Natural killer cell treated with Interleukin-12 subunit alpha and Interleukin-12 subunit beta and Interleukin-15 and Interleukin-18, amount 100 ng/mL, for 72 hours (primary cell): ENCODE measurements at places on chromosomes 16 and 17. TPM values are rescaled to one million over a fixed set of nuclear protein-coding genes. Genes with fewer than 3 reads are reported as not detected.

Gene HSD17B1
- total RNA-seq, result 1.6 TPM

Gene RHBDF2
- total RNA-seq, result 156 TPM

Gene KCNAB3
- total RNA-seq, result 8.9 TPM

Gene CARD14
- not detected for total RNA-seq

Gene TENT4B
- 13.1 TPM for total RNA-seq

Gene MMP25
- 66.6 TPM for total RNA-seq

- DNase-seq, result no peak
Observed at GRCh38 chr16:65154321-65154720, 32.5 kb upstream of the CDH11 start.

- no peak for DNase-seq
Observed at GRCh38 chr17:77738751-77739531, 219.6 kb upstream of the TNRC6C start.

GRCh38 chr17:37294888-37295287 lies 80.9 kb upstream of the C17orf78 start:
- no peak for DNase-seq

- DNase-seq, result no peak
Observed at GRCh38 chr17:11340803-11341202, 99.8 kb downstream of the SHISA6 start.

DNA sequence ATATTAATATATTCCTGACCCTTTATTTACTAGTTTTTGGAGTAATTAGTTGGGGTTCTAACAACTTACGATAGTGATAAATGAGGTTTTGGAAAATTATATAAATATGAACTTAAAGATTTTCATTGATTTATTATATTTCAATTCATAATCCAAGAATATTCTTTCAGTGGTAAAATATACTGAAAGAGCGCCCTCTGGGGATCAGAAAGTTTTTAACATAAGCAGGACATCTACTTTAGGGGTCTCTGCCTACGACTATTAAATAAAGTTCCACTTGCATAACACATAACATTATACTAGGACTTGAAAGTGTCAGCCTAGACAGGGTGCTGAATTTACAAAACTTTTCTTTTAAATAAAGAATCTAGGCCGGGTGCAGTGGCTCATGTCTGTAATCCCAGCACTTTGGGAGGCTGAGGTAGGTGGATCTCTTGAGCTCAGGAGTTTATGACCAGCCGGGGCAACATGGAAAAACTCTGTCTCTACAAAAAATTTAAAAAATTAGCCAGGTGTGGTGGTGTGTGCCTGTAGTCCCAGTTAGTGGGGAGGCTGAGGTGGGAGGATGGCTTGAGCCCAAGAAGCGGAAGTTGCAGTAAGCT lies 15.6 kb downstream of the RFWD3 start:
- no peak for DNase-seq

DNA sequence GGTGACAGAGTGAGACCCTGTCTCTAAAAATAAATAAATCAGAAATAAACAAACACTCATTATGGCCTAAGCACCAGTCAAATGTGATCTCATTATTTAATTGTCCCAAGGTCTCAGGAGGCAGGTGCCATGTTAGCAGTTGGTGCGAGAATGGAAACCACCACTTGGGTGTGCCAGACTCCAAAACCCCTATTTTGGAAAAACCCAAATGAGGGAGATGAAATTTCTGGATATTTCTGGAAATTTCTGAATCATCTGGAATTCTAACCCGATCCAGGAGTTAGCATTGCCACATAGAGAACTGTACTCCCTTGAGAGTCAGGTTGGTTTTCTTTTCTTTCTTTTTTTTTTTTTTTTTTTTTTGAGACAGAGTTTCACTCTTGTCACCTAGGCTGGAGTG lies 264.0 kb downstream of the XYLT1 start:
- DNase-seq, result no peak

DNA sequence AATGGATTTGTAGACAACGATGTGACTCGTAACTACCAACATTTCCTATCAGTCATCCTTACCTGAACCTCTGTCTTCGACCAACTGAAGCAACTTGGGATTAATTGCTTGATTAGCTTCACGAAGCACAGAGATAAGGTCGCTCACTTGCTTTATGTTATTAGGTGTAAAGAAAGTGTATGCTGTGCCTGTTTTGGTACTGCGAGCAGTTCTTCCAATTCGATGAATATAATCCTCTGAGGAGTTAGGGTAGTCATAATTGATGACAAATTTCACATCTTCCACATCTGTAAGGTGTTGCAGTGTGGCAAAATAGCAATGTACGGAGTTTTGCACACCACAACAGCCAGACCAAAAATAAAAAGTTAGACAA lies 3.6 kb upstream of the POLG2 start:
- DNase-seq, result no peak

DNA sequence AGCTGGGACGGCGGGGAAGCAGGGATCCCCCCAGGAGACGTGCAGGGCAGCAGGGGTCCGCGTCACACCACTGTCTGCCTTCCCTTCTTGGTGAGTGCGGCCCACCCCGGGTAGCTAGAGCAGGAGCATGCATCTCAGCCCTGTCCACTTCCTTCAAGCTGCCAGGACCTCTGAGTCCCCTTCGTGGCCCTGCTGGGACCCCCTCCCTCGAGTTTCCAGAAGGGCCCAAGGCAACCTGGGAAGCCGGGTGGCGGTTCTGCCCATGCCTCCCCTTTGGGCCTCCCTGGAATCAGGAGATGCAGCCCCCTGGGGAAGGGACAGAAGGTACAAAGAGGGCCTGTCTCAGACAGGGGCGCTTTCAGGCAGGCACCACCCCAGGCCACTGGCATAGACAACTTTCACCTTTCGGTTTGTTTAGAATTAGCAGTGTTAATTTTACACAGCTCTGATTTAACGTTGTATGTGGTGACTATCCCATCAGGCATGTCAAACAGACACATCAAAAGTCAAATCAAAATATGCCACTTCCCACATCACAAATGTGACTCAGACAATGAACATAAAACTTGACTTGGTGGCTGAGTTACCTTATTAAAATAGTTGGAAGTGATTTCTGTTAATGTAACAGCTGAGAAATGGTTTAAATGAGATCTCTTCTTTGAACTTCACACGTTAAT lies 94.5 kb upstream of the METRNL start:
- no peak for DNase-seq

DNA sequence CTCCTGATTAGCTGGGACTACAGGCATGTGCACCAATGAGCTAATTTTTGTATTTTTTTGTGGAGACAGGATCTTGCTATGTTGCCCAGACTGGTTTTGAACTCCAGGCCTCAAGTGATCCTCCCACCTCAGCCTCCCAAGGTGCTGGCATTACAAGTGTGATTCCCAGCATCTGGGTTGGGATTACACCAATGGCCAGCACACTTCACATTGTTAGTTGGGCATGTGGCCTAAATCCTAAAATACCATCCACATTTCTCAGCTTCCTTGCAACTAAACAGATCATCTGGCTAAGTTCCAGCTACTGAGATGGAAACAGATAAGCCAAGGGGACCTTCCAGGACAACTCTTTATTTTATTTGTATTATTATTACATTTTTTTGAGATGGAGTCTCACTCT lies 9.9 kb downstream of the RABEP2 start:
- no peak for DNase-seq
